ENCODE measurements at places on chromosomes 16 and 17. TPM values are rescaled to one million over a fixed set of nuclear protein-coding genes. Genes with fewer than 3 reads are reported as not detected.

DNA sequence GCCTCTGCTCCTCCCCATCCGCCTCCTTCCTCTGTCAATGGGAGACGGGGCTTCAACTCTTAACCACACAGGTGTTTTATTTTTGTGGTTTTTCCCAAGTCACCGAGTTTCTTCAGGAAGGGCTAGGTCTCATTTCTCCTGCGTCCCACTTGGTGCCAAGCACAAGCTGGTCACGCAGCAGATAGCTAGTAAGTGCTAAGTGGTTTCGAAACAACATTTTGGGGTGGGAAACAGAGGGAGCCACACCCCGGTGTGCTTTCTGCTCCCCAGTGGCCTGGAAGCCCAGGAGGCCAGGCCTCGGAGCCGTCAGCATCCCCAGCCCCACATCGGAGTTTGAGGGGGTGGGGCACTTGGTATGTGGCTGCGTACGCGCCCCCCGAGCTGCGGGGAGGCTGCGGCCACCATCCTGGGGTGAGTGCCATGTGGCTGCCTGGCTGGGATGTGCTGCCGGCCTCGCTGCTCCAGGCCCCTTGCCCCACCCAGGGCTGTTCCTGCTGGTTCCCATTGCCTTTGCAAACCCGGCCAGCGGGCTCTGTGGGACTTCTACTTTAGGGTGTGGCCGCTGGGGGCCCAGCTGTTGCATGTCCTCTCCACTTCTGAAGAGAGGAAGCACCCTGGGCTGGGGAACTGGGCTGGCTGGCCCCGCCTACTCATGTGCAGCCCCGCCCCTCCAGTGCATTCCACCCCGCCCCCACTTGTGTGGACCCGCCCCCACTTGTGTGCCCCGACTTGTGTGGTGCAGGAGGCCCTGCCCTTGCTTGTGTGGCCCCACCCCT lies 55.6 kb downstream of the BAIAP2 start:
- H3K27ac ChIP-seq, result no peak overlapping the region
- no peaks in the 10 kb centered on the region for H3K27me3 ChIP-seq
- DNase-seq, result no peak
- peaks cover 82% of the 10 kb centered on the region for H3K36me3 ChIP-seq
- peaks cover 53% of the 10 kb centered on the region for H3K4me1 ChIP-seq
- no peak overlapping the region for H3K4me3 ChIP-seq

GRCh38 chr16:82535262-82535661 lies 91.5 kb upstream of the CDH13 start:
- no peaks in the 10 kb centered on the region for H3K36me3 ChIP-seq
- H3K4me3 ChIP-seq, result no peak overlapping the region
- H3K4me1 ChIP-seq, result no peaks in the 10 kb centered on the region
- no peaks in the 10 kb centered on the region for H3K27me3 ChIP-seq

GRCh38 chr17:74795327-74796020 lies 19.3 kb upstream of the NAT9 start:
- no peak for DNase-seq
- H3K4me3 ChIP-seq, result no peak overlapping the region
- peaks cover 92% of the 10 kb centered on the region for H3K36me3 ChIP-seq
- peaks cover 9% of the 10 kb centered on the region for H3K4me1 ChIP-seq

- H3K36me3 ChIP-seq, result peaks cover 58% of the 10 kb centered on the region
- H3K4me3 ChIP-seq, result no peak overlapping the region
- H3K4me1 ChIP-seq, result peaks cover 22% of the 10 kb centered on the region
- no peak overlapping the region for H3K27ac ChIP-seq
- H3K27me3 ChIP-seq, result no peaks in the 10 kb centered on the region
These were observed 15.4 kb downstream of the FLYWCH1 start for GRCh38 chr16:2927010-2927646.

DNA sequence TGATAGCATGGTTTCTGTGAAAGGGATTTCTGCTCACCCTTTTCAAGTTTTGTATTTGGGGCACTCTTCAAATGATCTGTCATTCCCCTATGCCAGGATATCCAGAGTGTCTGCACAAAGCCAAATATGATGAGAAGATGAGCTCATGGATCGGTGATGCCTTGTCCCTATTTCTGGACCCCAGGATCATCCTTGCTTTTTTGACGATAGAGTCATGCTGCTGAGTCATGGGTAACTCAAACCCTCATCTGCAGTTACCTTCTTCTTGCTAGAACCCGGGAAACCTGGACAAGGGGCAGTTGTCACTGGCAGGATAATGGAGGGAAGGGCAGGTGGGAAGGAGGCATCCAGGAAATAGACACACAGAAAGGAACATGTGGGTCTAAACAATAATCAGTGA lies 17.8 kb upstream of the MAPT start:
- H3K4me3 ChIP-seq, result no peak overlapping the region
- DNase-seq, result no peak
- no peaks in the 10 kb centered on the region for H3K36me3 ChIP-seq
- H3K27ac ChIP-seq, result no peak overlapping the region
- no peaks in the 10 kb centered on the region for H3K27me3 ChIP-seq

DNA sequence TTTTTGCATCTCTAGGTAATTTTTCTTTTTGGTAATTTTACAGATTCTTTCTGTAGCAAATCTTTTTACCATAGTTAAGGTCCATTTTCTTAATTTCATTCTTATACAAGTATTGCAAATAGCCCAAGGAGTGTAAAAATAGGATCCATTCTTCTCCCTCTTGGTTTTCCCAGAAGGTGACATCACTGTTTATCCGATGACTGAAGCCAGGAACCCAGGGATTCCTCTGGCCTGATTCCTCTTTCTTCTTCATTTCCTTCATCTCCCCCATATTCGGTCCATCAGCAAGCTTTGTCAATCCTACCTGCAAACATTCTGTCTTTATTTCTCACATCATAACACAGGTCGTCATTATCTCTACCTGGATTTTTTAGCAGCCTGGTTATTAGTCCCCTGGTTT lies 5.3 kb downstream of the RBBP6 start:
- H3K4me3 ChIP-seq, result no peak overlapping the region
- H3K4me1 ChIP-seq, result peaks cover 12% of the 10 kb centered on the region
- H3K27ac ChIP-seq, result no peak overlapping the region
- peaks cover 5% of the 10 kb centered on the region for H3K36me3 ChIP-seq

DNA sequence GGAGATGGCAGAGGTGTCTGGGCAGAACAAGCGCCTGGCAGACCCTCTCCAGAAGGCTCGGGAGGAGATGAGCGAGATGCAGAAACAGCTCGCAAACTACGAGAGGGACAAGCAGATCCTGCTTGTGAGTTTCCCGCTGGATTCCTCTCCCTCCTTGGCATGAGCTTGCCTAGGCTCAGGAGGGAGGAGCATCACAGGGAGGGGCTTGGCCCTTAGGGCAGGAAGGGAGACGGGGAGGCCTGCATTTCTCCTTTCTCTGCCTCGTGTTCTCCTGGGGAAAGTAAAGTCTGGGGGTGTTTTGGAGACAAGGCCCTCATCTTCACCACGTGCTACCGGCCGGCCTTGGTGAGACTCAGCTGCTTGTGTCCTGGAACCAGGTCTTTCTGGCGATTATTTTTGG lies 18.0 kb upstream of the DBNDD1 start:
- no peaks in the 10 kb centered on the region for H3K27me3 ChIP-seq
- no peak overlapping the region for H3K4me3 ChIP-seq
- peaks cover 85% of the 10 kb centered on the region for H3K36me3 ChIP-seq
- no peaks in the 10 kb centered on the region for H3K4me1 ChIP-seq
- no peak for DNase-seq
- no peak overlapping the region for H3K27ac ChIP-seq

GRCh38 chr16:85584267-85584666 lies 28.9 kb upstream of the GSE1 start:
- peaks cover 2% of the 10 kb centered on the region for H3K27me3 ChIP-seq
- H3K27ac ChIP-seq, result peak overlapping the region; percentile 22
- H3K36me3 ChIP-seq, result peaks cover 9% of the 10 kb centered on the region

DNA sequence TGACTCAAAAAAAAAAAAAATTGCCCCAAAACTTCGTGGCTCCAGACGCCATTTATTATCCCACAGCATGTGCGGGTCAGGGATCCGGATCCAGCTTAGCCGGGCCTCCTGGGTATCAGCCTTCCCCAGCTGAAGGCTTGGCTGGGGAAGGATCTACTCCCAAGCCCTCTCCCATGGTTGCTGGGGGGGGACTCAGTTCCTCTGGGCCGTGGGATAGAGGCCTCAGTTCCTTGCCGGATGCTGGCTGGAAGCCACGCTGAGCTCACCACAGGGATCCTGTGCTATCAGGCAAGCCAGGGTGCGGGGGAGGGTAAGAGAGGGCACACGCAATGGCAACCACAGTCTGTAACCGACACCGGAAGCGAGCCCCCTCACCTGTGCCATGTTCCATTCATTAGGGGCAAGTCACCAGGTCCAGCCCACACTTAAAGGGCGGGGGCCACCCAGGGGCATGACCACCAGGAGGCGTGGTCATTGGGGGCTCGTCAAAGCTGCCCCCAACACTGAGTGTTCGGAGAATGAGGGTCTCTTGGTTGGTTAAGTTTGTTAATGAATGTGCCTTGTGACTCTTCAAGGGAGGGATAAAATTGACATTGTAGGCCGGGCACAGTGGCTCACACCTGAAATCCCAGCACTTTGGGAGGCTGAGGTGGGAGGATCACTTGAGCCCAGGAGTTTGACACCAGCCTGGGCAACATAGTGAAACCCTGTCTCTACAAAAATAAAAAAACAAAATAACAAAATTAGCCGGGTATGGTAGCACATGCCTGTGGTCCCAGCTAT lies 210.0 kb upstream of the GSE1 start:
- no peaks in the 10 kb centered on the region for H3K27me3 ChIP-seq
- H3K36me3 ChIP-seq, result peaks cover 2% of the 10 kb centered on the region
- H3K27ac ChIP-seq, result no peak overlapping the region
- no peak overlapping the region for H3K4me3 ChIP-seq
- no peak for DNase-seq

DNA sequence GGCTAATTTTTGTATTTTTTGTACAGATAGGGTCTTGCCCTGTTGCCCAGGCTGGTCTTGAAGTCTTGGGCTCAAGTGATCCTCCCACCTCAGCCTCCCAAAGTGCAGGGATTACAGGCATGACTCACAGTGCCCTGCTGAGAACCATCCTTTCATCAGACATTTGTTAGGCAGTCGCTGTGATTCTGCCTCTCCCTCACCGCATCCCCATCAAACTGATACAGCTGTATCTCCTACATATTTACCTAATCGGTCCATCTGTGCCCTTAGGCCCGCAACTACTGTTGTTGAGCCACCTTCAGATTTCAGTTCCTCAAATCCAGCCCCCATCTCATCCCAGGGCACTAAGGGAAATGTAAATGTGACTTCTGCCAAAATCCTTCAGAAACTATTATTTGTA lies 2.0 kb upstream of the SLC43A2 start:
- H3K36me3 ChIP-seq, result peaks cover 16% of the 10 kb centered on the region
- peaks cover 30% of the 10 kb centered on the region for H3K4me1 ChIP-seq
- H3K4me3 ChIP-seq, result no peak overlapping the region
- H3K27me3 ChIP-seq, result no peaks in the 10 kb centered on the region
- H3K27ac ChIP-seq, result no peak overlapping the region

GRCh38 chr16:70805787-70806186 lies 4.8 kb upstream of the VAC14 start:
- H3K36me3 ChIP-seq, result no peaks in the 10 kb centered on the region
- H3K4me1 ChIP-seq, result no peaks in the 10 kb centered on the region
- no peak for DNase-seq
- no peak overlapping the region for H3K4me3 ChIP-seq
- H3K27me3 ChIP-seq, result no peaks in the 10 kb centered on the region
- no peak overlapping the region for H3K27ac ChIP-seq

DNA sequence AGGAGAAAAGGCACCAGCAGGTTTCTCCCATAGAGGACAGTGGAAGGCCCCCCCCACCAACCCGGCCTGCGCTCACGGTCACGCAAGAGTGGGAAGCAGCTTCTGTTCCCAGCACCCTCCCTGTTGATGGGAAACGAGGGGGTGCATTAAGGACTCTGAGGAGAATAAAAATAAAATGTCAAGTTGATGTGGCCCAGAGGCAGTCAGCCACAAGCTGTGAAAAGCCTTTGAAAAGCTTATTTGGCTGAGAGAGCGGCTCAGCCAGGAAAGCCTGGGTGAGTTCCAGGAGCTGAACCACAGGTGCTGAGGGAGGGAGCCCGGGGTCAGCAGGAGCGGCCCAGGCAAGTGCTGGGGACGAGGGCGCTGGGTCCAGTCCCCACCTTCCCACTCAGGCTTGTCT lies 26.9 kb upstream of the SPATA32 start:
- no peaks in the 10 kb centered on the region for H3K27me3 ChIP-seq
- H3K36me3 ChIP-seq, result peaks cover 55% of the 10 kb centered on the region
- no peak for DNase-seq
- no peak overlapping the region for H3K4me3 ChIP-seq
- H3K4me1 ChIP-seq, result peaks cover 68% of the 10 kb centered on the region

DNA sequence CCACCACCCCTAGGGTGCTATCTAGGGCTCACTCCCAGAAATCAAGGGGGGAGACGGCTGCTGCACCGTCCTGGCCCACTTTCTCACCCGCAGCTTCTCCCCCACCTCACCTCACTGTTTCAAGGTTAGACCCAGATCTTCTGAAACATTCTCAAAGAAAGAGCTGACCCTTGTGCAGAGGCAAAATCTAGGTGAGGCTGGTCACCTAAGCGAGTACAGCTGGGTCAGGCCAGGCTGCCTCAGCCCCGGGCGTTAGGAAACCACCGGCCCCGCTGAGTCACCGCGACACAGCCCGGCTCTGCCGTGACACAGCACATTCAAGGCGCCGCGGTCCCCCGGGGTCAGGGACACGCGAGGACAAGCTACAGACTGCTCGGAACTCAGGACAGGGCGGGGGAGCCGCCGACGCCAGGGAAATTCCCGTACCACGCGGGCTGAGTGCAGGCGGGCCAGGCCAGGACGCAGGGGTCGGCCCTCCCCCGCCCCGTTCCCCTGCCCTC lies 27.1 kb downstream of the GNPTG start:
- H3K4me3 ChIP-seq, result peak overlapping the region; percentile 11
- peaks cover 27% of the 10 kb centered on the region for H3K4me1 ChIP-seq
- no peak for DNase-seq
- peaks cover 78% of the 10 kb centered on the region for H3K36me3 ChIP-seq
- no peaks in the 10 kb centered on the region for H3K27me3 ChIP-seq

DNA sequence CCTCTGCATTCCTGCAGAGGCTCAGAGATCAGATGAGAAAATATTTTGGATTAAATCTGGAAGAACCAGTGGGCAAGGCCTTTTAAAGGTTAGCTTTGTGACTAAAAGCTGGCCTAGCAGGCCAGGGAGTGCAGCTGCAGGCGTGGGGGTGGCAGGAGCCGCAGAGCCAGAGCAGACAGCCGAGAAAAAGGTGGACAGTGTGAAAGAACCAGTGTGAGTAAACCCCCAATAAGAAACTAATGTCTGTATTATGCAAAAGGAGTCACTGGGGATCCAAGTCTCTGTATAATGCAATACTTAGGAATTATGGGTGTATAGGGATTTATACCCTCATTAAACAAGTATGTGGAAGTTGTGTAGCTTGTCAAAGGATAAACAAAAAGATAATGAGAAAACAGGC lies 21.4 kb upstream of the SPACA3 start:
- no peaks in the 10 kb centered on the region for H3K36me3 ChIP-seq
- no peak for DNase-seq
- no peak overlapping the region for H3K27ac ChIP-seq
- no peaks in the 10 kb centered on the region for H3K27me3 ChIP-seq
- no peak overlapping the region for H3K4me3 ChIP-seq
- no peaks in the 10 kb centered on the region for H3K4me1 ChIP-seq

FGF11 gene
- 25.7 TPM for total RNA-seq

ZCCHC14 gene
- 16.8 TPM for total RNA-seq

MT1G gene
- 1.9 TPM for total RNA-seq

HSD3B7 gene
- 14.7 TPM for total RNA-seq

SGCA gene
- total RNA-seq, result 0.99 TPM
